ENCODE measurements at places on chromosomes 16 and 17. TPM values are rescaled to one million over a fixed set of nuclear protein-coding genes. Genes with fewer than 3 reads are reported as not detected.

ZNF764 gene
- total RNA-seq: 12.6 TPM

MT1F gene
- total RNA-seq: 30.9 TPM

GNG13 gene
- not detected for total RNA-seq

TSNAXIP1 gene
- total RNA-seq: 5.0 TPM

DNA sequence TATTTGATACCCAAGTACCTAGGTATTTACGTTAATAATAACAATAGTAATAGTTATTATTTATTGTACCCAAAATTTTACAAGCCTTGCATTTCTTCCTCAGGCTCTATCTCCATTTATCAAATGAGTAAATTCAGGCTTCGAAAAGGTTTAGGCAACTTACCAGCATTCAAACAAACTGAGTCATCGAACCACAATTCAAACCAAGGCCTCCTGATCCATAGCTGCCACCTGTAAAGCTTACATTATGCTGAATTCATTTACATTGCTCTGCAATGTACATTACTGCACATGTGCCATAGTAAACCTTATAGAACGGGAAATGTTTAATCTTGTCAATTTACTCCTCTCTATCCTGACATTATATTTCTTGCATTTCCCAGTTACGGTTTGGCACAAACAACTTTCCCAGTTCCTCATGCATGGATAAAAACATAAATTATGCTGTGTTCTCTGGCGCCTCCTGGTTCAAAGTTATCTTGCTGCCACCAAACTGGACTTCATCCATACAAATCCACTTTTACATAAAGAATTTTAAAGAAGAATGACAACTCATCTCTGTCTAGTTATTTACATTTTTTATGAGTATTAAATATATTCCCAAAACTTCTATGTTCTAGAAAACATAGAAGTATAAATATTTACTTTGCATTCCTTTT lies 360.6 kb upstream of the SOX9 start:
- no peaks in the 10 kb centered on the region for H3K27me3 ChIP-seq
- H3K4me3 ChIP-seq: no peak overlapping the region
- H3K4me1 ChIP-seq: no peaks in the 10 kb centered on the region
- no peak for DNase-seq

GRCh38 chr16:69691980-69692911 lies 34.1 kb downstream of the NQO1 start:
- no peaks in the 10 kb centered on the region for H3K4me1 ChIP-seq
- no peaks in the 10 kb centered on the region for H3K27me3 ChIP-seq

DNA sequence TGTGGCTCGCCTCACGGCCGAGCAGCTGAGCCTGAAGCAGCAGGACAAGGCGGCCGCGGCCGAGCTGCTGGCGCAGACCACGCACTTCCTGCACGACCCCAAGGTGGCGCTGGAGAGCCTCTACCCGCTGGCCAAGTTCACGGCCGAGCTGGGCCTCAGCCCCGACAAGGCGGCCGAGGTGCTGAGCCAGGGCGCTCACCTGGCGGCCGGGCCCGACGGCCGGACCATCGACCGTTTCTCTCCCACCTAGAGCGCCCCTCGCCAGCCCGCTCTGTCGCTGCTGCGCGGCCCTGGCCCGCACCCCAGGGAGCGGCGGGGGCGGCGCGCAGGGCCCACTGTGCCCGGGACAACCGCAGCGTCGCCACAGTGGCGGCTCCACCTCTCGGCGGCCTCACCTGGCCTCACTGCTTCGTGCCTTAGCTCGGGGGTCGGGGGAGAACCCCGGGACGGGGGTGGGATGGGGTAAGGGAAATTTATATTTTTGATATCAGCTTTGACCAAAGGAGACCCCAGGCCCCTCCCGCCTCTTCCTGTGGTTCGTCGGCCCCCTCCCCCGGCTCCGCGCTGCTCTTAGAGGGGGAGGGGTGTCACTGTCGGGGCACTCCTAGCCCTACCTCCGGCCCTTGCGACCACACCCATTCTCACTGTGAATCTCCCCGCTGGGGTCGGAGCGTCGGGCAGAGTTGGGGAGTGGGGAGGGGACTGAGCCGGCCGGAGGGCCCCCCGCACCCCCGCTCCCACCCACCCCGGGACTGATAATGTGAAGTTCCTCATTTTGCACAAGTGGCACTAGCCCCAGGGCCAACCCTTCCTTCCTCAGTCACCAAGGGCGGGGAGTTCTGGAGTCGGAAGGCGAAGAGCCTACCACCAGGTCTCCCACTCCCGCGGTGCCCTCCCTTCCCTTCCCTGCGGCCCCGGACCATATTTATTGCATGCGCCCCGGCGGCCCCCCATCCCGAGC lies 4.0 kb downstream of the HIC1 start:
- peak; percentile 61 for DNase-seq
- H3K4me1 ChIP-seq: peaks cover 31% of the 10 kb centered on the region
- peak overlapping the region; percentile 78 for H3K27ac ChIP-seq
- no peak overlapping the region for H3K4me3 ChIP-seq

- H3K36me3 ChIP-seq: no peaks in the 10 kb centered on the region
- no peak overlapping the region for H3K4me3 ChIP-seq
- no peak overlapping the region for H3K27ac ChIP-seq
- no peaks in the 10 kb centered on the region for H3K27me3 ChIP-seq
Observed at GRCh38 chr16:58507195-58507962, 7.4 kb downstream of the NDRG4 start.

- no peak for DNase-seq
- no peak overlapping the region for H3K27ac ChIP-seq
- H3K36me3 ChIP-seq: no peaks in the 10 kb centered on the region
- H3K4me3 ChIP-seq: no peak overlapping the region
- H3K27me3 ChIP-seq: no peaks in the 10 kb centered on the region
Observed at GRCh38 chr17:49680314-49680713, 2.4 kb upstream of the SPOP start.

DNA sequence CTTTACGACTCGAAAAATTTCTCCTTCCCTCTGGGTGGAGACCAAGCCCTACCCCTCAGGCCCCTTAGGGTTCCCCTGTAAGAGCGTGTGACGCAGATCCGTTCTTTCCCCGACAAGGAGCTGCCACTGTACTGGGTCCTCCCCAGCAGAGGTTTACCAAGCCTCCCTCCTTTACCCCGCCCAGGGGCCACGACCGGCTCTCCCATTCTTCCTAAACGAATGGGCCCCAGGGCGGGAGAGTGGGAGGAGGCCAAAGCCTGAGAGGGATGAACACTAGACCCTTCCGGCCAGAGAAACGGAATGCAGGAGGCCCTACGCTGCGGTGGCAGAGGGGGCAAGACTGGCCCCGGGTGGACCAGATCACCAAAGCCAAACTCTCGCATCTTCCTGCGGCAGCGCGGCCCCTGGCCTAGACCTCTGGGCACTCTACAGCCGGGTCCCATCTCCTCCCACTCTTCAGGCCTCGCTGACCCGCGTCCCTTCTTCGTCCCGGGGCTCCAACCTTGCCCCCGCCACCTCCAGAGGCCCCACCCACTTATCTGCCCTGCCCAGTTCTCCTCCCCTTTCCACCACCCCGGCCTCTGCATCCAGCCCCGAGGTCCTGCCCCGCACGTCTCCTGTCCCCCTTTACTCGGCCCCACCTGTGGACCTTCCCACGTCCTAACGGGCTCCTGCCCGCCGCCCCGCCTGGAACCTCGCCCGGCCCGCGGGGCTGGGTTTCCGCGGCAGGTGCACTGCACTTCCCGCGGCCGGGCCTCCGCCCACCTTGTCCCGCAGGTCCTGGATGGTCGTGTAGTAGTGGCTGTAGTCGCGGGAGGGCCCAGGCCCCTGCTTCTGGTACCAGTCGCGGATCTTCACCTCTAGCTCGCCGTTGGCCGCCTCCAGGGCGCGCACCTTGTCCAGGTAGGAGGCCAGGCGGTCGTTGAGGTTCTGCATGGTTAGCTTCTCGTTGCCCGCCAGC lies 765 bp downstream of the KRT19 start:
- peaks cover 2% of the 10 kb centered on the region for H3K4me1 ChIP-seq
- H3K27me3 ChIP-seq: peaks cover 27% of the 10 kb centered on the region
- DNase-seq: peak; percentile 31

DNA sequence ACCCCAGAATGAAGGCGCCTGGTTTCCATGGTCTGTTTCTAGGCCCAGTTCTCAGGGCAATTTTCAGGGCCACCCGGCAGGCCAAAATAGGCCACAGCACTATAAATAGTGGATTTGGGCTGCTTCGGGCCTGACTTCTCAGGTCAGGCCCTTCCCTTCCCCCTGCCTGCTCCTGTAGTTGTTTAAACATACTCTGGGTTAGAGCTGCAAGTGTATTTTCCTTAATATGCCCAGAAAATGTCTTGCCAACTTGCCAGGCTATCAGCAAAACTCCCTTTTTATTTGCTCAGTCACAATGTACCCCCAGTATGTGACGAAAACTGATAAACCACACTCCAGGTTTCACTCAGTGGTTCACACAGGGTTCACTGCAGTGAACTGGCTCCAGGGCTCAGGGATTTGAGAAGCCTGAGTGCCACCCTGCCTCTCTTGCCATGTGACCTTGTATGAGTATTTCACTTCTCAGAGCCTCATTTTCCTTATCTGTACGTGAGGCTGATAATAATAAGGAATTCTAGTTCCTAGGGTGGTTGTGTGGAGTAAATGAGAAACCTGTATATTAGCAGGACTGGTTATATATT lies 76.5 kb downstream of the GPRC5B start:
- no peak overlapping the region for H3K4me3 ChIP-seq
- no peaks in the 10 kb centered on the region for H3K36me3 ChIP-seq
- no peaks in the 10 kb centered on the region for H3K27me3 ChIP-seq
- H3K4me1 ChIP-seq: no peaks in the 10 kb centered on the region
- peak overlapping the region; percentile 37 for H3K27ac ChIP-seq

DNA sequence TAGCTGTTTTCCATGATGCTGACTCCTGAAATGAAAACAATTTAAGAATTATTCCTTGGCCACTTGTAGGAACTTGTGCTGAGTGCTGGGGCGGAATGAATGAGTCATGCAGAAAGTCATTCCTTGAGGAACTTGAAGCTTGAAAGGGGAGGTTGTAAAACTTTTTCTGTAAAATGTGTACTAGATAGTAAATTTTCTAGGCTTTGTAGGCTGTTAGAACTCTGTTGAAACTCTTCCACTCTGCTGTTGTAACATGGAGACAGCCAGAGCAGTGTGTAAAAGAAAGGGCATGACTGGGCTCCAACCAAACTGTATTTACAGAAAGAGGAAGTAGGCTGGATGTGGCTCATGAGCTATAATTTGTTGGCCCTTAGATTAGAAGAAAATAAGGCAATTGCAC lies 46.1 kb downstream of the ABCA8 start:
- H3K27me3 ChIP-seq: no peaks in the 10 kb centered on the region
- H3K4me3 ChIP-seq: no peak overlapping the region
- peaks cover 23% of the 10 kb centered on the region for H3K36me3 ChIP-seq
- H3K4me1 ChIP-seq: no peaks in the 10 kb centered on the region
- H3K27ac ChIP-seq: peak overlapping the region; percentile 57
- DNase-seq: no peak

GRCh38 chr16:47600376-47600775 lies 139.2 kb downstream of the PHKB start:
- peaks cover 2% of the 10 kb centered on the region for H3K36me3 ChIP-seq
- H3K27me3 ChIP-seq: no peaks in the 10 kb centered on the region
- H3K27ac ChIP-seq: no peak overlapping the region
- no peak for DNase-seq
- no peaks in the 10 kb centered on the region for H3K4me1 ChIP-seq

GRCh38 chr17:77906377-77906871 lies 52.1 kb upstream of the TNRC6C start:
- no peak overlapping the region for H3K4me3 ChIP-seq
- no peak overlapping the region for H3K27ac ChIP-seq
- H3K4me1 ChIP-seq: no peaks in the 10 kb centered on the region

DNA sequence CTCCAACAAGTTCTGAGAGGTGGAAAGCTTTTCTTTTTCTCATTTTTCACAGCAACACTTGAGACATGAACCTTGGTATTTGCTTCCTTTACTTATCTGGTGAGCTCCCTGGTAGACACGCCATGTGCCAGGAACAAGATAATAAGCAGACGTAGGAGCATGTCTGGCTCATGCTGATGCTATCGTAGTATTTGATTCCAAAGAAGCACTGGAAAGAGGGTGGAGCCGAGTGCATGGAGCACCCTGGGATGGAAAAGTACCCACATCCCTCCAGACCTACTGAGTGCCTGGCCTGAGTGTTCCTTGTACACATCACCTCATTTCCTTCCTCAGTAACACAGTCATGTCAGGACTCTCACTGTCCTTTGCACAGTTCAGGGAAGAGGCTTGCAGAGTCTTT lies 231.0 kb downstream of the CBLN1 start:
- H3K27me3 ChIP-seq: no peaks in the 10 kb centered on the region
- no peak overlapping the region for H3K27ac ChIP-seq
- no peaks in the 10 kb centered on the region for H3K4me1 ChIP-seq
- DNase-seq: no peak

DNA sequence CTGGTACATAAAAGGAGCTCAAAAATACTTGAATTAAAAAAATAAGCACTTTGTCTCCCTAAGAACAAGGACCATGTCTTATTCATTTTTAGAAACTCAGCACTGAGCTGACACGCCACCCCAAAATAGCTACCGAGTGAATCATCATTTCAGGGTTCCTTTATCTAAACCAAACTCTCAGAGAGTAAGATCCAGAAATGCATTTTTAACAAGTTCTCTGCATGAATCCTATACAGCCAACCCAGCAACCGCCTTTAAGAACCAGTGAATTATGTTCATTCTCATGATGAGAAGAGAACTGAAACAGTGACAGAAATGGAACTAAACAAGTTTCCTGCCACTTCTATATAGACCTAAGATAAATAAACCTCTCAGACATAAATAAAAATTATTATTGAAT lies 8.7 kb downstream of the C16orf87 start:
- H3K4me1 ChIP-seq: no peaks in the 10 kb centered on the region
- no peak overlapping the region for H3K4me3 ChIP-seq
- no peaks in the 10 kb centered on the region for H3K36me3 ChIP-seq
- no peak overlapping the region for H3K27ac ChIP-seq
- DNase-seq: no peak

GRCh38 chr16:53417011-53417410 lies 17.3 kb upstream of the RBL2 start:
- no peak overlapping the region for H3K27ac ChIP-seq
- H3K4me1 ChIP-seq: no peaks in the 10 kb centered on the region
- no peaks in the 10 kb centered on the region for H3K27me3 ChIP-seq
- no peak overlapping the region for H3K4me3 ChIP-seq
- no peak for DNase-seq
- no peaks in the 10 kb centered on the region for H3K36me3 ChIP-seq

DNA sequence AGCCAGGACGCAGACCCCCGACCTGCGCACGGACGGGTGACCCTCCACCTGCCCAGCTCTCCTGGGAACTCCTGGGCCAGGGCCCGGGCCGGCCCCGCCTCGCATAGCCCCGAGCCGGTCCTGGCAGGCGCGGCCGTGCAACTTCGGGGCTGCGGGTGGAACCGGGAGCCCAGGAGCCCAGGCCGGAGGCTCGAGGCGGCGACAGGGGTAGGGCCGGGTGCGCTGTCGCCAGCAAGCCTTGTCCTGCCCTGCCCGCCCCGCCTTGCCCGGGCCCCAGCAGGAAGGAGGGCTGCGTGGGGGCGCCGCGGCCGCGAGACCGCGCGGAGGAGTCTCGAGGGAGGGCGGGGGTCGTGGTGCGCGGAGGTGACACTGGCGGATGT lies 408 bp downstream of the LMF1 start:
- H3K36me3 ChIP-seq: no peaks in the 10 kb centered on the region
- H3K27me3 ChIP-seq: no peaks in the 10 kb centered on the region
- H3K4me3 ChIP-seq: peak overlapping the region; percentile 65
- no peak for DNase-seq
